ENCODE measurements at places on chromosomes 7 and 10.

DNA sequence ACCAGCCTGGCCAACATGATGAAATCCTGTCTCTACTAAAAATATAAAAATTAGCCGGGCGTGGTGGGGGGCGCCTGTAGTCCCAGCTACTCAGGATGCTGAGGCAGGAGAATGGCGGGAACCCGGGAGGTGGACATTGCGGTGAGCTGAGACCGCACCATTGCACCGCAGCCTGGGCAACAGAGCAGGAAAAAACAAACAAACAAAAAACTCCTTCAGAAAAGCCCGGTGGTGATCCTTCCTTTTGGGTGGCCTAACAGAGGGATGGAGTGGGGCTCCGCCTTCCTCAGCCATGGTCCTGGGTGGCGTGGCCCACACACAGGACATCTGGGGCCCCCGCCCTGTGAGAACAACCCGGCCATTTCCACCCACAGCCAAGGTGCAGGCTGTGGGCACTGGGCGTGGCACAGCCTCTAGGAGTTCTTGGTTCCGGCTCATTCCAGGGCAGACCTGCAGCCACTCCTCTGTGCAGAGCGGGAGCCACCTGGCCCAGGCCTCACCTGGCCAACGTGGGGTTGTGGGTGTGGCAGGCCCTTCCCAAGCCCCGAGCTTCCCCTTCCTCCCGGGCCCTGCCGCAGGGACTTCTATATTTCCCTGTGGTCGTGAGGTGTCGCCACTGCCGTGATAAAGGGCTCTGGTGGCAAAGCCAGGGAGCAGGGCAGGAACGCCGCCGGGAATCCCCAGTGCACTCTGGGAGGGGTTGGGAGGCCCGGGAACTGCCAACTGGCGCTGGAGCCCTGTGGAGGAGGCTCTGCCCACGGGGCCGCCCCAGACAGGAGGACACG lies 37.6 kb downstream of the GET4 start:
- no peak for DNase-seq

GRCh38 chr7:100173806-100174495 lies 3.2 kb downstream of the GPC2 start:
- no peak for DNase-seq

- no peak for DNase-seq
Observed at GRCh38 chr10:58115218-58116050, 152.3 kb downstream of the IPMK start.

DNA sequence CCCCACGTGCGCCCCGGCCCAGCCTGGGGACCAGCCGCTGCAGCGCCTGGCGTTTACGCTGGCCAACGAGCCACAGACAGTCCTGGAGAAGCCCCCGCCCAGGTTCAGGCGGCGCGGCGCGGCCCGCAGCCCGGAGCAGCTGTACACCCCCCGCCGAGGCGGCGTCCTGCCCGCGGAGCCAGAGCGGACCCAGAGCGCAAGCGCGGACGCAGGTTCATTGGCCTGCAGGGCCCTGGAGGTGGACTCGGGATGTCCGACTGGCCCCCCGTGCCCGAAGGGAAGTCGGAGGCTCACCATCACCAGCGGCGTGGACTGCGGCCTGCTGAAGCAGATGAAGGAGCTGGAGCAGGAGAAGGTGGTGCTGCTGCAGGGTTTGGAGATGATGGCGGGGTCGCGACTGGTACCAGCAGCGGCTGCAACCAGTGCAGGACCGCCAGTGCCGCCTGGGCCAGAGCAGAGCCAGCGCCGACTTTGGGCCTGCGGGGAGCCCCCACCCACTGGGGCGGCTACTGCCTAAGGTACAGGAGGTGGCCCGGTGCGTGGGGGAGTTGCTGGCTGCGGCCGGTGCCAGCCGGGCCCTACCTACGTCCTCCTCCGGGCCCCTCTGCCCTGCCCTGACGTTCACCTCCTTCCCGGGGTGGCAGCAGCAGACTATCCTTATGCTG lies 72.0 kb upstream of the KCTD7 start:
- DNase-seq = no peak

- no peak for DNase-seq
Observed at GRCh38 chr10:108112218-108112617, 947.7 kb upstream of the SORCS1 start.

- no peak for DNase-seq
Observed at GRCh38 chr7:129343099-129343700, 91.0 kb upstream of the STRIP2 start.

- no peak for DNase-seq
Observed at GRCh38 chr7:149449897-149450296, 11.0 kb downstream of the ZNF777 start.

DNA sequence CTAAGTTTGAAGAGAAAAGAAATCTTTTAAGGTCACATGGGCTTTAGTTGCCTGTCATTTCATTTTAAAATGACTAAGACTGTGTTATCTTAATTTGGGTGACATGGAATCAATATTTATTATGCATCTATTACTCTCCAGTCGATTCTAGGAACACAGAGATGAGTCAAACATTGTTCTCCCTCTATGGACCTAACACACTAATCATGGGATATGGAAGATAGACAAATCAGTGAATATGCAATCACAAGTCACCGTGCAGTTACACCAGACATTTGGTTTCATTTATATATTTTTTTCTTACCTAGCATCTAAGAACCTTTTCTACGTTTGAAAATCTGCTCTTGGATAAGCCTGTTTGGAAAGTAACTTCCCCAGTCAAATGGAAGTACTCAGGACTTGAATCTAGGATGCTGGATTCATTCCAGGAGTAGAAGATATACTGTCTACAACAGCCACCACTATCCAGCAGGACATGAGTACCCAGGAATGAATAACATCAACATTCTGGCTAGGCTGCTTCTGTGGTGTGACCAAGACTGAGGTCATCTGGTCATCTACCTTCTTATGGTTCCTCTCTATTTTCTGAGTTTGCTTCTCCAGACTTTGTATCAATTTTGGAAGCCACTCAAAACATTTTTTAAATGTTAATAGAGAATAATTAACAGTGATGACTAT lies 902.9 kb upstream of the LRRN3 start:
- DNase-seq = no peak

GRCh38 chr10:104293011-104293410 lies 24.0 kb downstream of the GSTO2 start:
- no peak for DNase-seq

All from stimulated activated CD8-positive, alpha-beta memory T cell treated with anti-CD3 and anti-CD28 coated beads, Interleukin-15, amount 100 ng/mL, for 24 hours (primary cell).